ENCODE measurements at places on chromosomes 6 and 20. TPM values are rescaled to one million over a fixed set of nuclear protein-coding genes. Genes with fewer than 3 reads are reported as not detected.

BPIFB2 gene
- not detected for total RNA-seq

CSTF1 gene
- 28.2 TPM for total RNA-seq

ID1 gene
- 965 TPM for total RNA-seq

WFDC12 gene
- total RNA-seq: not detected

STMN3 gene
- total RNA-seq: 1.7 TPM

KCNB1 gene
- not detected for total RNA-seq

WFDC5 gene
- not detected for total RNA-seq

LGSN gene
- not detected for total RNA-seq

NKAIN4 gene
- not detected for total RNA-seq

NCOA5 gene
- 25.3 TPM for total RNA-seq

MATN4 gene
- 0.20 TPM for total RNA-seq

DOK5 gene
- total RNA-seq: 0.67 TPM

SLC22A23 gene
- total RNA-seq: 6.9 TPM

TSBP1 gene
- total RNA-seq: not detected

BMP7 gene
- total RNA-seq: not detected

PRSS35 gene
- total RNA-seq: not detected

RAET1E gene
- total RNA-seq: 0.80 TPM

CALHM6 gene
- not detected for total RNA-seq

SPATA25 gene
- total RNA-seq: not detected

ARG1 gene
- total RNA-seq: not detected

PDE10A gene
- total RNA-seq: 6.1 TPM

CD24 gene
- not detected for total RNA-seq

WFDC2 gene
- not detected for total RNA-seq

SMLR1 gene
- not detected for total RNA-seq

CAPN11 gene
- total RNA-seq: 2.7 TPM

RRAGD gene
- total RNA-seq: 3.1 TPM

FGD2 gene
- total RNA-seq: not detected

SRMS gene
- not detected for total RNA-seq

ARHGAP40 gene
- total RNA-seq: 0.87 TPM

NOL7 gene
- 173 TPM for total RNA-seq

SLC2A10 gene
- total RNA-seq: 1.9 TPM

CFAP206 gene
- 0.20 TPM for total RNA-seq

RNF39 gene
- not detected for total RNA-seq

TPBG gene
- 9.5 TPM for total RNA-seq

DCBLD1 gene
- total RNA-seq: 16.0 TPM

CPNE5 gene
- 3.3 TPM for total RNA-seq

MOCS1 gene
- total RNA-seq: 5.8 TPM

MTO1 gene
- 31.2 TPM for total RNA-seq

PCK1 gene
- not detected for total RNA-seq

GLP1R gene
- not detected for total RNA-seq

HCRTR2 gene
- total RNA-seq: not detected

RFX6 gene
- not detected for total RNA-seq

C20orf141 gene
- total RNA-seq: not detected

Data from mammary microvascular endothelial cell (primary cell).